ENCODE measurements at places on chromosomes 16 and 17. TPM values are rescaled to one million over a fixed set of nuclear protein-coding genes. Genes with fewer than 3 reads are reported as not detected.
A peak's percentile ranks its signal among the peaks of the same experiment; 100 is the strongest.

The CFAP119 gene
- 1.8 TPM for total RNA-seq

The TMEM114 gene
- not detected for total RNA-seq

The UTS2R gene
- total RNA-seq: 4.6 TPM

The MYO15B gene
- 49.7 TPM for total RNA-seq

The FAM171A2 gene
- total RNA-seq: 0.60 TPM

GRCh38 chr16:29921034-29921385, 5.0 kb downstream of the KCTD13 start:
- DNase-seq: no peak

GRCh38 chr17:70377654-70378053, 208.3 kb downstream of the KCNJ2 start:
- DNase-seq: no peak

DNA sequence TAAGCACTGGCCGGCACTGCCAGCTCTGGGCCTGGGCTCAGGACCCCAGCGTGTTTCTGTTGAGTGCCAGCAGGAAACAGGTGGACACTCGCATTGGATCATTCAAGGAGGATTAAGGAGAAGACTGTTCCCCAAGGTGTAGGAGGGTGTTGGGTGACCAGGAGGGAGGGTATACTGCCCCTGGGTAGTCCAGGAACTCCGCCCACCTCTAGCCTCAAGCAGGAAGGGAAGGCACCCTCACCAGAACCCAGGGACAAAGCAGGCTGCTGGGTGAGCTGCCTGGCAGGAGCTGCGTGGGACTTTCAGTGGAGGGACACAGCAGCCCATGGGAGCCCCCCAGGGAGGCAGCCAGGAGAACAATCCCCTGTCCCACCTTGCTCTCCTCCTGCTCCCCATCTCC, 7.7 kb upstream of the RAB37 start:
- DNase-seq: no peak

DNA sequence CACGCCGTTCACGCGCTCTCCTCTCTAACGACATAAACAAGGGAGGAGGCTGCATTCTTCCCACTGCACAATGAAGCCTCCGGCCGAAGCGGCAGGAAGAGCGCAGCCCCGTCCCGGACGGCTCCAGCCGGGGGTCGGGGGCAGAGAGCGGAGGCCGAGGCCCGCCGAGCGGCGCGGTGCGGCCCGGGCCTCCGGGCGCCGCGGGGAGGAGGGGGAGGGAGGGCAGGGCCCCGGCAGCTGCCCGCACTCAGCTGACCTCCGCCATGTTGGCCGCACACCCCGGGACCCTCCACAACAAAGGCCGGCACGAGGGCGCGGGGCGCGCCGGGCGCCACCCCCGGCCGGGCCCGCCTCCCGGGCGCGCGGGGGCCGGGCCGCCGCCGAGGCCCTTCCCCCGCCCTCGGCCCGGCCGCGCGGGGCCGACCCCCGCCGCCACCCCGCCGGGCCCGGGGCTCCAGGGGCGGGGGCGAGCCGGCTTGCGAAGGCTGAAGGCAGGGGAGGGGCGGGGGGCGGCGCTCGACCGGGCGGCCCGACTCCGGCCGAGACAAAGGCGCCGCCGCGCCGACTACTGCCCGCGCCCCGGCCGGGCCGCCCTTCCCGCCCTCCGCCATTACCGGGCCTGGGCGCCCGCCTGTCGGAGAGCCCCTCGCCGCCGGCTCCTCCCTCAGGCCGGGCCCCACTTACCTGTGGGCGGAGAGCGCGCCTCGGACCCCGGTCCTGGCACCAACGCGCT, 527 bp downstream of the SIAH1 start:
- peak; percentile 65 for DNase-seq

- DNase-seq: no peak
Measured at GRCh38 chr17:77792626-77793025, 165.9 kb upstream of the TNRC6C start.

- no peak for DNase-seq
Measured at GRCh38 chr16:52812678-52813556, 239.8 kb downstream of the CHD9NB start.

GRCh38 chr16:718922-719321, 2.0 kb upstream of the ANTKMT start:
- no peak for DNase-seq

DNA sequence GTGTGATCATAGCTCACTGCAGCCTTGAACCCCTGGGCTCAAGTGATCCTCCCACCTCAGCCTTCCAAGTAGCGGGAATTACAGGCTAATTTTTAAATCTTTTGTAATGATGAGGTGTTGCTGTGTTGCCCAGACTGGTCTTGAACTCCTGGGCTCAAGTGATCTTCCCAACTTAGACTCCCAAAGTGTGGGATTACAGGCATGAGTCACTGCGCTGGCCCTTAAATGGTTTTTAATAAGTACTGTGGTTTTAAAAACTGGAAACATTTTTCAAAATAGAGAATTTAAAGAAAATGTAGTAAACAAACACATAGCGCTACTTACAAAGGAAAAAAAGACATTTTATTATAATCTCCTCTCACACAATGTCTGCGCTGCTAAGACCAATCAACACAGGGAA, 32.2 kb downstream of the MARCHF10 start:
- DNase-seq: no peak

GRCh38 chr16:58343562-58343961, 48.7 kb upstream of the GINS3 start:
- no peak for DNase-seq

DNA sequence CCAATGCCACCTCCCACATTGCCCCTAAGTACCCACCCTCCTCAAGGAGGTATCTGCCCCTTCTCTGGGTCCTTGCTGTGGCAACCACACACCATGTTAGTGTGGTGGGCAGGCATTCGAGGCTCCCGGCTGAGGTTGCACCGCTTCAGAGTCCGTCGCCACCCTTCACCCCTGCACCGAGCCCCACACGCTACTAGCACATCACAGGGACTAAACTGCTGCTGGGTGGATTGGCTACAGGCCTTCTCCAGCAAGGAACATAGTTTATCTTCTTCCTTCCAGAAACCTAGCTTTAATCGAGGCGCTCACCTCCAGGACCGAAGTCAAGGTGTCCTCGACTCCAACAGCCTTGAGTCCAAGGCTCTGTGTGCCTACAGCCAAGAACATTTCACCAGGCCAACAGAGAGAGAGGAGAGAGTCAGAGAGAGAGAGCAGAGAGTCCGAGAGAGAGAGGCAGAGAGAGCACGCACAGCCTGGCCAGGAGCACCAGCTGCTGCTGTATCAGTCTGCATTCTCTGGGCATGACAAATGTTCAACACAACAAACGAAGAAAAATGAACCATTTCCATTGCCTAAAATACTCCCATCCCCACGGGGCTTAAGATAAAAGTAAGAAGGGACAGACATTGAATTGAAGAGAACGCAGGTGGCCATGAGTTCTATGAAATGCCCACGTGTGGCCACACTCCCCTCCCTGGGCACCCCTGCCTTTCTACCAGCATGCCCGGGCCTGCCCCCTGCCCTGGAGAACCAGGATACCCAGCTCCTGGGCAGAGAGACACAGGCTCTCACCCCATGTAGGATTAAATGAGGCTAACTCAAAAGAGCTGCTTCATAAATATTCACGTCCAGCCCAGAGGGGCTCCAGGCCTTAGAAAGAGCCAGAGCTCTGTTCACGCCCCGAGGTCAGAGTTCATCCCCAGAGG, 94.9 kb downstream of the RBFOX3 start:
- no peak for DNase-seq

- DNase-seq: no peak
Measured at GRCh38 chr16:50814541-50814940, 72.7 kb downstream of the CYLD start.

DNA sequence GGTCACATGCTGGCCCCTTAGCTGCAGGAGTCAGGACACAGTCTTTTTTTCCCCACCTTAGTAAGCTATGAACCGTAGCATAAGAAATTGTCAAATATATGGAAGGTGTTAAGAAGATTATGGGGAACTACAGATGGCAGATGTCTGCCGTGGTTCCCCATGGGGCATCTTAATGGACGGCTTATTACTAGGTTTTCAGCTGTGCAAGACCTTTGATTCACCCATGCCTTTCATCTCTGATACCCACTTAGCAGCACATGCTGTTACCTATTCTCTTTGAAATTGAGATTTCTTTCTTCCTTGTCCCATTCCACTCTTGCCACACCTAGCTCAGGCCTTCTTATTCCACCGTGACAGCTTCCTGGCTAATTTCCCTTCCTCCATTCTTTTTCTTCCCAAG, 70.7 kb downstream of the RPTOR start:
- no peak for DNase-seq

Measured in heart left ventricle (tissue), 16 donors.